ENCODE measurements at places on chromosomes 1 and 21.

- DNase-seq: peak; percentile 33
Measured at GRCh38 chr1:148161053-148161901, 9.2 kb upstream of the NBPF11 start.

DNA sequence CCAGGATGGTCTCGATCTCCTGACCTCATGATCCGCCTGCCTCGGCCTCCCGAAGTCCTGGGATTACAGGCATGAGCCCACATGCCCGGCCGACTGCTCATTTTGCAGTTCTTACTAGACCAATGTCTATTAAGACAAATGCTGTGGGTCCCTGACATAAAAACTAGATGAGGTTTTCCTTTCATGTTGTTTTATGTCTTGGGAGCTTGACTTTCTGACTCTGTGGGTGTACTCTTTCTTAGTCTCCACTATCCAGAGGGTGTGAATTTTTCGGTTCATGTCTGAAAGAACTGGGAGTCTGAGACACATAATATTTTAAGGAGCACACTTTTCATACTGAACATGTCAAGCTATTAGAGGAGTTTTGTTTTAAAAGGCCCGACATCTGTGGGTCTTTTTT is 744.9 kb upstream of the B3GALT2 start:
- DNase-seq: no peak

DNA sequence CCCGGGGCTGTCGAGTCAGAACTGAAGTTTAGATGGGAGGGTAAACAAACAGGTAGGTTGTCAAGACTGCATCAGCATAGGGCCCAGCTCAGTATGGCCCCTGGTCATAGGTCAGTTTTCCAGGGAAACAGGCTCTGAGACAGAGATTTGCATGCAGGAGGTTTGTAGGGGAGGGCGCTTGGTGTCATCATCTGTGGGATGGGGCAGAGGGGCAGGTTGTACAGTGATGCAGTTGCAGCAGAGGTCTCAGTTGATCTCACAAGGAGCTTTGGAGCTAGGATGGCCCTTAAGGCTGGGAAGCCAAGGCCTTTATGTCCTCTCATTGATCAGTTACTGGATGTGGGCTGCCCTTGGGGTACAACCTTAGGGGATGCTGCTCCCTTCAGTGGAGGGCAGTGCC is 38.5 kb upstream of the KCNA10 start:
- no peak for DNase-seq

GRCh38 chr1:35707601-35708440 is 10.9 kb downstream of the C1orf216 start:
- peak; percentile 93 for DNase-seq

DNA sequence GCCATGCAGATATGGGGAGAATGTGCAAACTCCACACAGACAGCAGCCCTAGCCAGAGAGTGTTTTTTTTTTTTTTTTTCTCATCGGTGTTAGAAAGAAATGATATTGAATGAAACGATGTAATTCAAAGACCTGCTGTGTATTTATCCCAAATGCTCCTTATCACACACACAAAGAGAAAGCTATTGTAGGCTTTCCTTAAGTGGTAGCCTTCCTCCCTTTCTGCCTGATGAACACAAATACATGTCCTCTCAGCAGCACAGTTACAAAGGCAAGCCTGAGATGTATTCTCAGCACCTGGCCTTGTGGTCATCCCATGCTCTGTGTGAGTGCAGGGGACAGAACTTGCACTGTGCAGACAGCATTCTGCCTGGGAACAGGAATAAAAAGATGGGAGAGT is 93.8 kb downstream of the PLPPR5 start:
- no peak for DNase-seq

DNA sequence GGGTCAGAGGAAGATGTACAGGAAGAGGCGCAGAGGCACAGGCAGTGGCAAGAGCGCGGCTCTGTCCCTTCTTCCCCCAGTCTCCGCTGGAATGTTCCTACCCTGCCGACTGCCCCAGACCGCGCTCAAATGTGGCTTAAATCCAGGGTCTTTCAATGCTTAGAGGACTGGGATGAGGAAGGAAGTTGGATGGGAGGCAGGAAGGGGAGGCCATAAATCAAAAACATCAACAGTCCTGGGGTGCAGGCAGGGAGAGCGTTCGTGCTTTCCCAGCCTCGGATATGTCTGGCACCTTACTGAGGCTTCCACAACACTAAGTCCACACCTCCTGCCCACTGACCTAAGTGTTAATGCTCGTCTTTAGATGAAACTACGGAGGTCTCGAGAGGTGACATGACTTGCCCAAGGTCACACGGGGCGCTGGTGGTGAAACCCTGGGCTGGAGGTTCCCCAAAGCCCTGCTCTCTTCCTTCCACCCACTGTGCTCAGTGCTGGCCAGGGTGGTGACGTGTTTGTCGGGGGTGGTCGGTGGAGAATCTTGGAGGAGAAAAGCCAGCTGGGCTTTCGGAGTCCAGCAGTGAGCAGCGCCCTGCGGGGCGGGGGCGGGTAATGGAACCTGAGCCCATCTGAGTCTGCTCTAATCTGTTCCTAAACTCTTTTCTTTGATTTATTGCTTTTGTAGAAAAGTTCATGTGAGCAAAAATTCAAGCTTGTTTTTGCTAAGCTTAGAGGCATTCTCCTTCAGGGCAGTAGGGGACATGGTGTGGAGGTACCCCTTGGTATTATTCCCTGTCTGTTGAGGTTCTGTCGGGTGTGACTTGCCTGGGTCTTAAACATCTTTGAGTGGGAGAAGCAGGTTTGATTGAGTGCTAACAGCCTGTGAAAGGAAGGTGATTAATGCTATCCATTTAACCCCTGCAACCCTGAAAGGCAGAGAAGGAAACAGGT is 708 bp downstream of the CDA start:
- DNase-seq: no peak

- no peak for DNase-seq
Measured at GRCh38 chr1:18908911-18909771, 6.8 kb upstream of the ALDH4A1 start.

Data from ecto neural progenitor cell (in vitro differentiated cells).